ENCODE measurements at places on chromosomes 6 and 20. TPM values are rescaled to one million over a fixed set of nuclear protein-coding genes. Genes with fewer than 3 reads are reported as not detected.

DNA sequence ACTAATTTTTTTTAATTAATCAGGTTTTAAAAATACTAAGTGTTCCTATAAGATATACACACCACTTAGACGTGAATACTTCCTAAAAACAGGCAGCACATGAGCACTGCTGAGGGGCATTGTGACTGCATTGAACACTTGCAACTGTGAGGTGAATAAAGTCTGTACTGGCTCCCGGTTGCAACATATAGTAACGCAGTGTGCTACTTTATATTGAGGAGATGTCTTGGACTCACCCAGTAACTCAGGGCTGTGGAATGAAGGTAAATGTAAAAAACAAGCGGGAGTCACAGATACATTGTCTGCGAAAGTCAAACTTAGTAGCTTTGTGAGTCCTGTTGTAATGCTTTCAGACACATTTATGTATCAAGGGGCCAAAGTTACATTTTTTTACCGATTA, 17.0 kb upstream of the HLA-A start:
- no peak for DNase-seq

GRCh38 chr6:105045526-105045925, 88.6 kb downstream of the LIN28B start:
- DNase-seq, result no peak

DNA sequence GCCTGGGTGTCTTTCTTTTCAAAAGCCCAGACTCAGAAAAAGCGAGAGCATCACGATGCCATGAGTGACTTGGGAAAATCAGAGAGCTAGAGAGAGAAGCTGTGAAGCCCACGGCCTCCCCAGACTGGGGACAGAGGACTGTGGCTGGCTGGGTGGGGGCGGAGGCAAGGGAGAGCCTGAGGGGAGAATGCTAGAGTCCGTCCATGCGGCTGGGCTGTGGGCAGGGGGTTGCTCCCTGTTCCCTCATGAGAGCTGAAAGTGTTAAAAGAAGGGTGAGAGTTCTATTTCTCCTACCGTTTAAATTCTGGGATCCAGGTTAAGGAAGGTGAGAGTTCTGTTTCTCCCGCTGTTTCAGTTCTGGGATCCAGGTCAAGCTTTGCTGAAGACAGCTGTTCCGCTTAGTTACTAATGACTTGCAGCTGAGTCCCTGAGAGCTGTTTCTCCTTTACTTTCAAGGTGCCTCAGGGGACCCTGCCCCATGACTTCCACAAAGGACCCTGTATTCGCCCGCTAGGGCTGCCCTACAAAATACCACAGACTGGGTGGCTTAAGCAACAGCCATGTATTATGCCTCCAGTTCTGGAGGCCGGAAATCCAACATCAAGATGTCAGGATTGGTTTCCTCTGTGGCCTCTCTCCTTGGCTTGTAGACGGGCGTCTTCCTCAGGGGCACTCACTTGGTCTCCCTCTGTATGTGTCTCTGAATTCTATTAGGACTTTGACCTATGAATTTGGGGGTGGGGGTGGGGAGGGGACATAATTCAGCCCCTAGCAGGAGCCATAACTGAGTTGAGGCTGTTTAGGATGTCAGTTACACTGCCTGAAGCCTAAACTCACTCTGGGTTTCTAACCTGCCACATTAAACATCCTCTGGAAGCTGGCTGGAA, 127.0 kb downstream of the PXDC1 start:
- no peak for DNase-seq

- no peak for DNase-seq
Measured at GRCh38 chr6:43865086-43865485, 95.1 kb downstream of the VEGFA start.

GRCh38 chr20:20014659-20015058, 2.5 kb upstream of the NAA20 start:
- DNase-seq, result no peak

- DNase-seq, result no peak
Measured at GRCh38 chr20:63183422-63184146, 32.3 kb downstream of the YTHDF1 start.

- DNase-seq, result no peak
Measured at GRCh38 chr6:56692523-56693245, 50.0 kb upstream of the DST start.

- DNase-seq, result no peak
Measured at GRCh38 chr6:34201455-34202107, 35.1 kb upstream of the HMGA1 start.

DNA sequence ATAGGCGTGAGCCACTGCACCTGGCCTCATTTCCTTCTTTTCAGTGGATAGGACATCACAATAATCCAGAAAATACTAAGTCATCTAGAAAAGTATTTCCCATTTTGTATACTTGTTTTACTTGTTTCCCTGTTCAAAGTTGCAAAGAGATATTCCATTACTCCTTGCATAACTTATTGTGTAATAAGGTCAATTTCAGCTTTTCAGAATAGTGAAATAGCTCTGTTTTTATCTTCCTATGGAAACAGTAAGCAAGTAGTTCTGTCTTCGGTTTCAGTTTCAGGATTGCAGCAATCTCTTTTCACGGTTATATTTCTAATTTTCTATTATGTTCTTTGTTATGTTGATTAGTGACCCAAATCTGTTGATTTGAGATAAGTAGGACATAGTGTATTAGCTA, 6.0 kb downstream of the STX11 start:
- DNase-seq, result no peak

GRCh38 chr6:6946206-6947155, 161.3 kb upstream of the RREB1 start:
- no peak for DNase-seq

Gene SRSF12
- total RNA-seq, result not detected

- no peak for DNase-seq
Measured at GRCh38 chr6:128874863-128875262, 8.1 kb upstream of the LAMA2 start.

Gene FAM135A
- total RNA-seq, result 19.5 TPM

Gene RTF2
- total RNA-seq, result 48.6 TPM

DNA sequence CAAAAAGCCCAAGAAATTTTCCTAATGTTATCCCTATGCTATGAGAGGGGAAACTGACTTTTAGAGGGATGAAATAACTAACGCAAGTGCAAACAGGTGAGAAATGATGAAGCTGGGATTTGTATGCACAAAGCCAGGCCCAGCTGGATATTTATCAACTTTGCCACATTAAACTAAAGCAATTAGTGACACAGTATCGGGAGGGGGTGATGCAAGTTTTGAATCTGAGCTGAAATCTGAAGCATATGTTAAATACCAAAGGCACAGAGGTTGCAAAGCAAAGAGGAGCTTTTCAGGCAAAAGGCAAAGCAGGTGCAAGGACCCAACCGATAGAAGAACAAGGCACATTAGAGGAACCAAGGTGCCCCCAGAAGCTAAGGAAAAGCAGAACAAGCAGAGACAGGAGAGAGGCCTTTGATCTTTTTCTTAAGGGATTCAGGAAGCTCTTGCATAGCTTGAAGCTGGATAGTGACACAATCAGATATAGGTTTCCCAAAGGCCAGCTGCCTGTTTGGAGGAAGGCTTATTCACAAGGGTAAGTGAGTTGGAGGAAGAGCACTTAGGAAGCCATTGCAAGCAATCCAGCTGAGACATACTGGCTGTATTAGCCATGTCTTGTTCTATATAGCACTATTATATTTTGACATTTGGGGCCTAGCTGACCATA, 207.5 kb downstream of the HIVEP2 start:
- no peak for DNase-seq
